ENCODE measurements at places on chromosomes 6 and 20. TPM values are rescaled to one million over a fixed set of nuclear protein-coding genes. Genes with fewer than 3 reads are reported as not detected.

L3MBTL1 gene
- total RNA-seq, result 1.5 TPM

PAX1 gene
- 0.09 TPM for total RNA-seq

KHDC1L gene
- total RNA-seq, result 0.32 TPM

RIN2 gene
- total RNA-seq, result 27.9 TPM

PDCD2 gene
- total RNA-seq, result 55.2 TPM

CEP85L gene
- 2.0 TPM for total RNA-seq

NOTCH4 gene
- total RNA-seq, result 0.63 TPM

FAM209B gene
- total RNA-seq, result 1.00 TPM

CLVS2 gene
- 0.08 TPM for total RNA-seq

SERPINB1 gene
- total RNA-seq, result 55.7 TPM

FAM83C gene
- 0.08 TPM for total RNA-seq

KHDRBS2 gene
- not detected for total RNA-seq

PNLDC1 gene
- total RNA-seq, result not detected

TFAP2B gene
- not detected for total RNA-seq

YTHDF1 gene
- 51.0 TPM for total RNA-seq

HLA-DQA1 gene
- not detected for total RNA-seq

MEP1A gene
- not detected for total RNA-seq

XKR7 gene
- 0.02 TPM for total RNA-seq

COX4I2 gene
- total RNA-seq, result not detected

PRRT1 gene
- 0.95 TPM for total RNA-seq

ENPP3 gene
- not detected for total RNA-seq

HDGFL1 gene
- total RNA-seq, result not detected

TRIM10 gene
- not detected for total RNA-seq

CST4 gene
- total RNA-seq, result not detected

CGA gene
- not detected for total RNA-seq

IL17A gene
- not detected for total RNA-seq

LGSN gene
- 2.3 TPM for total RNA-seq

OR2H2 gene
- not detected for total RNA-seq

PSORS1C1 gene
- total RNA-seq, result 3.7 TPM

CCDC28A gene
- total RNA-seq, result 14.3 TPM

SPATA25 gene
- 0.83 TPM for total RNA-seq

DNAH8 gene
- not detected for total RNA-seq

HCRTR2 gene
- total RNA-seq, result not detected

SPATS1 gene
- not detected for total RNA-seq

LY86 gene
- total RNA-seq, result not detected

POLR1H gene
- 32.4 TPM for total RNA-seq

TRIM31 gene
- total RNA-seq, result 1.1 TPM

LY6G5B gene
- 4.3 TPM for total RNA-seq

ADAT2 gene
- total RNA-seq, result 5.8 TPM

SLC17A9 gene
- total RNA-seq, result not detected

MTHFD1L gene
- 42.2 TPM for total RNA-seq

TREM2 gene
- total RNA-seq, result not detected

PRSS16 gene
- total RNA-seq, result 4.0 TPM

MMS22L gene
- total RNA-seq, result 13.1 TPM

FAM8A1 gene
- 4.9 TPM for total RNA-seq

Measured in A549 treated with ZK216348 at 1 μM for 4 hours (cell line).